ENCODE measurements at places on chromosomes 11 and 22.

DNA sequence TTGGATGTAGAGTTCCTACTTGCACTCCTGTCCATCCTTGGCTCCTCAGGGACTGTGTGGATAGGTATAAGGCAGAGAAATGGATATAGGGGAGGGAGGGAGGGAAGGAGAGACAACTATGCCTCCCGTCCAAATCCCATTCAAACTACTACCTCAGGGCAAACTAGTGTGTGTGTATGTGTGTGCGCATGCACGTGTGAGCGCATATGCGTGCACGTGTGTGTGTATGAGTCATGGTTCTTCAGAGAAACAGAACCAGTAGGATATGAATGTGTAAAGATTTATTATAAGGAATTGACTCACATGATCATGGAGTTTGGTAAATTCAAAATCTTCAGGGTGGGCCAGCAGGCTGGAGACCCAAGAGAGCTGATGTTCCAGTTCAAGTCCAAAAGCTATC lies 42.2 kb upstream of the DRD2 start:
- no peak for DNase-seq

DNA sequence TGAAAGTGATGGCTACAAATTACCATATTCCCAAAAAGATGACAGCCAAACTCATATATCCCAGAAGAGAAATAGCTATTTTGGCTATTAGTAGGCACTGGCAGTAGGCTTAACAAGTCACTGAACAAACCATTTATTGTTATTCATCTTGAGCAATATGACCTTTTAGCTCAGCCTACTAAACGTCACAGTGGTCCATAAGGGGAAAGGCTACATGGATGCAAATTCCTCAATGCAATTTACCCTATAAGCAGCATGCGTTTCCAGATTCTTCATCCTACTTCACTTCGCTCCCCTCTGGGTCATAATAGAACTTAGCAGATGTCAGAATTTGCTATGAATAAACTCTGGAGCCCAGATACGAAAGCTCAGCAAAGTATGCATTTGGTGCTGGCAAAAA lies 114.0 kb downstream of the SIK3 start:
- no peak for DNase-seq

DNA sequence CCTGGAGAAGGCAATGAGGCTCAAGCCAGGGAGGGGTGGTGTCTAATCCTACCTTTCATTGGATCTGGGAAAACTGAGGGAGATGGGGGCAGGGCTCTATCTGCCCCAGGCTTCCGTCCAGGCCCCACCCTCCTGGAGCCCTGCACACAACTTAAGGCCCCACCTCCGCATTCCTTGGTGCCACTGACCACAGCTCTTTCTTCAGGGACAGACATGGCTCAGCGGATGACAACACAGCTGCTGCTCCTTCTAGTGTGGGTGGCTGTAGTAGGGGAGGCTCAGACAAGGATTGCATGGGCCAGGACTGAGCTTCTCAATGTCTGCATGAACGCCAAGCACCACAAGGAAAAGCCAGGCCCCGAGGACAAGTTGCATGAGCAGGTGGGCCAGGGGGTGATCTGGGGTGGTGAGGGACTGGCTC lies at the start of gene FOLR1:
FOLR1 (plus strand) TSS at position 180 of the 421 bp plus-strand sequence; CDS start at position 214, 34 bp downstream.
- no peak for DNase-seq

DNA sequence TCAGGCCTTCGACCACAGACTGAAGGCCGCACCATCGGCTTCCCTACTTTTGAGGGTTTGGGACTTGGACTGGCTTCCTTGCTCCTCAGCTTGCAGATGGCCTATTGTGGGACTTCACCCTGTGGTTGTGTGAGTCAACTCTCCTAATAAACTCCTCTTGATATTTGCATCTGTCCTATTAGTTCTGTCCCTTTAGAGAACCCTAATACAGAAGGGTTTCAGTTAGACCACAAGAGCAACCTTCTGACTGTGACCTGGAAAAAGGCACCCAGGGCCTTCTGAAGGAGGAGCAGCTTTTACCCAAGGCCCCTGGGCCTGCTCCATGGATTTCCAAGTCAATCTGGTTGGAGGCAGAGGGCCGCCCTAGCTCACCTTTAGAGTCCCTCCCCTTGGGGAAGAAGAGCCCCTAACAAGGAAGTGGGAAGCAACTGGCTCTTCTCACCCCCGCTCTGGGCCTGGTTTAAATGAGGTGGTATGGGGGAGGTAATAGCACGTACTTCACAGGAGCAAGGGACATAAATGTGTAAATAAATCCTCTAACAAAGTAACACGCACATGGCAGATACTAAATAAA lies 11.2 kb upstream of the CHST1 start:
- no peak for DNase-seq

DNA sequence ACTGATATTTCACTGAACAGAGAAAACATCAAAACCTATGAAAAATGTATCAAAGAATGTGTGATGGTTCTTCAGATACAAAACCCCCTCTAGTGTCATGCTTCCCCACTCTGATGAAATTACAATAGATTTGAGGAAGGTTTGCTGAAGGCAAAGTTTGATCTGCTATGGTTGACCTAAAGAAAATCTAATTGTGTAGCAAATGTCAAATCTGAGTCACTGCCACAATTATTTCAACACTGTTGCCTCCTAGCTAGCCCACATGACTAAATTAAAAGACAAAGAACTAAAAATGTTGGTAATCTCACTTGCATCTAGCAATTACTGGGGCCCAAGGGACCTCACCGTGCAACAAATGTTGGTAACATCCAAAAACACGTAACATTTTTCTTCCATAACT lies 728.0 kb downstream of the DLG2 start:
- DNase-seq = no peak

DNA sequence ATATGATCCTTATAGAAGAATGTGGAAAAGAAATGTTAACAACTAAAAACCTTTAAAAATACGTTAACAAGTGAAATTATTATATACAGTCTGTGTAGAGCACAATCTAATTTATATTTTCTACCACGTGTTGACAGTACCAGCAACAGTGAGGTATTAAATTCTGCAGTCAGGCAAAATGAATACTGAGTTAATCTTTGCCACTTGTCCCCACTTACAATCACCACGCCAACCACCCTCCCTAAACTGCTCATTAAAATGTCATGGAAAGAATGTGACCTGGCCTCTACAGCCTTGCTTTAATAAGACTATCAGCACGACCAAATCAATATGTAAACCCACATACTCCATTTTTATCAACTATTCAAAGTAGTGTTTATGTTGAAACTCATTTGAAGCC lies 28.5 kb upstream of the EIF3M start:
- DNase-seq = no peak

DNA sequence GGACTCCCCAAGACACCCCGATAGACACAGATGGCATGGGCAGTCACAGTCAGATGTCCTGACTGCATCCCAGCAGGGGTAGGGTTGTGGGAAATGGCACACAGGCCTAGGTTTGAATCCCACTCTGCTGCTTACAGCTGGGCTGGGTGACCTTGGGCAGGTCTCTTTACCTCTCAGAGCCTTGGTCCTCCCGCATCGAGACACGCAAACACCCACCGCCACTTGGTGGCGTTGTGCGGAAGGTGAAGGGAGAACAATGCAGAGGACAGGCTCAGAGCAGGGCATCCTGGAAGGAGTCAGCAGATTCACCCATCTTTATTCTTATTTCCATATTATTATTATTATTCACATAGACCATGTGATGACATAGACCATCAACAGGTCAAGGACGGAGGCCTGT lies 140.5 kb downstream of the MIAT start:
- DNase-seq = no peak

- no peak for DNase-seq
Observed at GRCh38 chr11:32139896-32140520, 49.1 kb downstream of the RCN1 start.

All from GM18507 (cell line).